ENCODE measurements at places on chromosomes 5 and 9.

DNA sequence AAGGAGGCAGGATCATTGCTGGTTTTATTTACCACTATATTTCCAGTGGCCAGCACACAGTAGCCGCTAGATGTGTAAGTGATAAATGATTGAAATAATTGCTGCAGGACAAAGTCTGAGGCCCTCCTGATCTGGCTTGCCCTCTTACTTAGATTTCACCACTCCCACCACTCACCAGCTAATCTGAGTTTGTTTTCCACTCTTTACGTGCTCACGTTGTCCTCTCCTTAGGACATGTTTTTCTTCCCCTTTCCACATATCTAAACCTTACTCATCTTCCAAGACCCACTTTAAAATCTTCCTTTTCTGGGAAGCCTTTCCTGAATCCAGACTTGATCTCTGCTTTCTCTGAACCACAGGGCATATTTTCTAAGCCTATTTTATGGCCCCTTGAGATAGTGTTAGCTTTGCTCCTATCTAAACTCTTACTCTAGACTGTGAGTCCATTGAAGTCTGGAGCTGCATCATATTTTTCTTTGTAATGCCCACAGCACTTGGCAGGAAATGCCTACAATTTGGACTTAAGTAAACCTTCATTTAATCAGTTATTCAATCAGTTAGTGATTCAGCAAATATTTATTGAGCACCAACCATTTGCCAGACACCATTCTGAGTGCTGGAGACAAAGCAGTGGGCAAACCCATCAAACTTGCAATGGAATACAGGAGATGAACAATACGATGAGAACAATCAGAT is 2.4 kb downstream of the TLR4 start:
- DNase-seq = no peak

GRCh38 chr5:6135977-6136376 is 242.4 kb downstream of the MED10 start:
- DNase-seq = no peak

GRCh38 chr9:114525513-114525912 is 20.2 kb upstream of the WHRN start:
- DNase-seq = no peak

- no peak for DNase-seq
These were observed 58.1 kb downstream of the DENND1A start for GRCh38 chr9:123871781-123872180.

GRCh38 chr9:105254226-105254625 is 9.8 kb downstream of the SLC44A1 start:
- DNase-seq = no peak

DNA sequence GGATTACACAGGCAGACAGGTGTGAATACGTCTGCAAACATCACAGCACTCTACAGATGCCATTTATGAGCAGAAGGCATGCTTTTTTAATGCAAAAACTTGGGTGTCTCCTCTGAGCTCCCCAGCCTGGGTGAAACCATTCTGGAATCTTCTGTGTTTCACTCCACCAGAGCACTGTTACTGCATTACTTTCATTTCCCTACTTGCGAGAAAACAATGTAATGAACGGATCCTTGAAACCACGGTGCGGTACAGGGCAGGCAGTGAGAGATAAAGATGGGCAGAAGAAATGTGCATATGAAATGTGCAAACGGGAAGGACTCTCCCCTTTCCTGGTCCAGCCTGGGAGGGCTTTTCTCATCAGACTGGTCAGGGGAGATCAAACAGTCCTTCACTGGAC is 584.3 kb upstream of the KLF4 start:
- no peak for DNase-seq

GRCh38 chr9:97979788-97980478 is 3.2 kb upstream of the ANP32B start:
- DNase-seq = no peak

- peak; percentile 29 for DNase-seq
These were observed 96.5 kb upstream of the ADRA1B start for GRCh38 chr5:159819591-159820411.

DNA sequence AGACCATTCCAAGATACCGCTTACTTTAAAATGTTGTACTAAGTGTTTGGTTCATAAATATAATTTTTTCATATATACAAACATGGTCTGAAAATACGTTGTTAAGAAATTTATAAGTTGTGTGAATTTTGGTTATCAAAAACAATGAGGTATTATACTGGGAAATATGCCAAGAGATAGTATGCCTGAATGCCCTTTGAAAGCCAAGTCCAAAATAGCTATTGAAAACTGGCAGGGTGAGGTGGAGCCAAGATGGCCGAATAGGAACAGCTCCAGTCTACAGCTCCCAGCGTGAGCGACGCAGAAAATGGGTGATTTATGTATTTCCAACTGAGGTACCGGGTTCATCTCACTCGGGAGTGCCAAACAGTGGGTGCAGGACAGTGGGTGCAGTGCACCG is 533.5 kb downstream of the ZNF608 start:
- no peak for DNase-seq

GRCh38 chr5:72633041-72633445 is 125.8 kb upstream of the ZNF366 start:
- DNase-seq = no peak

DNA sequence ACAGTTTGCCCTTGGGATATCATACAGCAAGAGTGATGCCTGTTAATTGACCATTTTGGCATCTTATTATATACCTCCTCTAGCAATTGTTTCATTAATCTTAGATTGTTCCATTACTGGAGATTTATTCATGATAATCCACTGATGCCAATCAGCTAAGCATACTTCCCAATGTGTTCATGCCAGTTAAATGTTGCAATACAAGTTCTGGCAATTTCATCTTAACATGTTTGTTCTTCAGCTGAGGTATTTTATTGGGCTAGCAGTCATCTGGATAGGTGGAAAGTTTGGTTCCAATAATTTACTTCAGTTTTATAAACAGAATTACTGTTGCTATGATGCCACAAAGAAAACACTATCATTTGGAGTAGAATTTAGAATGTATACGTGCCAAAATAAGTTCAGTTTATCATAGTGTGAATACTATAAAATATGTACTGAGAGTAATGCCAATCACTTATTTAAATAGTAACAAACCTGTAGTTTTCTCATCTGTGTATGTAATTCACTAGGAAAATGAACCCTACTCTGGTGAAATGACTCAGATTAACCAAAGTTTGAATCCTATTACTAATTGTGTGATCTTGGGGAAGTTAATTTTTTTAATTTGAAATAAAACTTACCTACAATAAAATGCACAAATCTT is 27.9 kb upstream of the IL31RA start:
- no peak for DNase-seq

GRCh38 chr9:19232823-19233194 is 2.3 kb downstream of the DENND4C start:
- DNase-seq = peak; percentile 57

DNA sequence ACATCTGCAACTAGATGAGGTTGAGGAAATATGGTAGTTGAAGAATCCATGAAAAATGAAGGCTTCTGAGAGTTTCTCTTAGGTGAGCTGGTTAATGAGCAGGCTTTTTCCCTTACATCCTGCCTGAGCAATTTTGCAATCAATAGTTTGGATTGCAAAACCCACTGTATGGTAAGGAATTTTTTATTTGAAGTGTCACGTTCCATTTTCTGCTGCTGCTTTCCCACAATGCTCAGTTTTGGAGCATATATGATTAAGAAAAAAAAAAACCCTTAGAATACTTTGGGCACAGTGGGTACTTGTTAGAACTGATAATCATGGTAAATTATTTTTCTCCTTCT is 144.2 kb downstream of the PCSK1 start:
- no peak for DNase-seq

DNA sequence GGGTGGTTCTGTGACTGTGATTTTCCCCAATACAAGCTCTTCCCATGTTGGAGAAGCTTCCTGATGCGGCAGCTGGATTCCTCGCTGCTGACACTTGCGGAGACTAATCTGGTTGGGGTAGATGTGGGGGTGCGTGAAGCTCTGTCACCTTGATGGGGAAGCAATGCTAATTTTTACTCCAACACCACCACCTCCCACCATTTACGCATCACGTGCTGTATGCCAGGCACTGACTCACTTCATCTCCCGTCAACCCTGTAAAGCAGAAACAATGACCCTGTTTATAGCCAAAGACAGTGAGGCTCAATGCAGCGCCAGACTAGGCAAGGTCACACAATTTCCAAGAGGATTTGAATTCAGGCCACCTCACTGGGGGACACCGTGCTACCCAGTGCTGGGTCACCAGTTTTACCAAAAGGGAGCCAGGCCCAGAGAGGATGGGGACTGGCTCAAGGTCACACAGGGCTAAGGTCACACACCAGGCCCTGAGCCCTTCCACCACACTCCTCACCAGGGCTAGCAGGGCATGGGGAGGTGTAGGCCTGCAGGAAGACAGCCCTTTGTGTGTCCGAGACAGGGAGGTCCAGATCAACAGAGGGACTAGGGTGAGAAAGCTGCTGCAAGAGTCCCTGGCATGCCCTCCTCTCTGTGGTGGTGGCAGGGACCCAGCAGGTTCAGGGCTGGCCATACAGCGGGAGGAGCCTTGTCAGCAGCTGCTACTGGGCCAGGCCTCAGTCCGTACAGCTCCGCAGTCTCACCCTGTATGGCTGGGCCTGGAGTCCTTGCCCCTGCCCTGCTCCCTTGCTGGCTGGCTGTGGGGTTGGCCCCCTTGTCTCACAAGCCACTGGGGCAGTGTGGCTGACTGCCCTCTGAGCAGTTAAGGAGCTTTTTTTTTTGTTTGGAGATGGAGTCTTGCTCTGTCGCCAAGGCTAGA is 3.3 kb downstream of the STKLD1 start:
- DNase-seq = no peak

- no peak for DNase-seq
These were observed 62.0 kb downstream of the TMC1 start for GRCh38 chr9:72583370-72583769.

GRCh38 chr5:78758169-78758839 is 109.7 kb upstream of the LHFPL2 start:
- no peak for DNase-seq

DNA sequence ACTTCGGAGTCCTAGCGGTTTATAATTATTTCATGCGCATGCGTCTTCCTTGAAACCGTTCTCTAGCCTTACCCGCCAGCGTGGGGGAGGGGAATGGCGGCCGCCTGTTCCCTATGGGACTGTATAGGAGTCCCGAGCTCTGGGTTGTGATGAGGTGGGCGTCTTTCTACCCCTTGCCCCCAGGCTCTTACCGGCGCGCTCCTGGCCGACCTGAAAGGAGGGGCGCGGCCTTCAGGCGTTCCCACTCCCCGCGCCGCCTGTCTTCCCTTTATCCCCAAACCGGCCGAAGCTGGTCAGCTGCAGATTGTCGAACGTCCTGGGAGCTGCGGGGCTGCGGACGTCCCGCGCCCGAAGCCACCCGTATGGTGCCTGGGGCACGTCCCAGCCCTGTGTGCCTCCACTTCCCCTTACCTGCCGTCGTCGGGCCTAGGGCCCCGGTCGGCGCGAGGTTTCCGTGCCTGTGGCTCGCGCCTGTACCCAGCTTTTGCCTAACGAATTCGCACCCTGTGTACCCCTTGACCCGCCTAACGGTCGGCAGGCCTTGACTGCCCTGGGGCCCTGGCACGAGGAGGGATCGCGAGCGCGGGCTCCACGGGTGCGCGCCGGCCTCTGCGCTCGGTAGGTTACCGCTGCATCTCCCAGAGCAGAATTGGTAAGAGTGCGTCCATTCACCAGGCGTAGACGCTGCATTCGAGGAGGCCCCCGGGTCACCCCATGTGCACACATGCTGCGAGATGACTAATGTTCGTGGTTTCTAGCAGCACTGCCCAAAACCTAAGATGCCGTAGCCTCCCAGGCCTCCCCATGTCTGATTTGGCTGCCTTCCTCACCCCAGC is 653 bp upstream of the HNRNPH1 start:
- DNase-seq = no peak
